ENCODE measurements at places on chromosomes 11 and 22.
A peak's percentile ranks its signal among the peaks of the same experiment; 100 is the strongest.

- DNase-seq = no peak
Measured at GRCh38 chr11:95711162-95711944, 78.2 kb downstream of the FAM76B start.

GRCh38 chr11:64765291-64765850 is 5.6 kb upstream of the PYGM start:
- DNase-seq = no peak

- no peak for DNase-seq
Measured at GRCh38 chr22:29300807-29301601, 5.4 kb upstream of the GAS2L1 start.

DNA sequence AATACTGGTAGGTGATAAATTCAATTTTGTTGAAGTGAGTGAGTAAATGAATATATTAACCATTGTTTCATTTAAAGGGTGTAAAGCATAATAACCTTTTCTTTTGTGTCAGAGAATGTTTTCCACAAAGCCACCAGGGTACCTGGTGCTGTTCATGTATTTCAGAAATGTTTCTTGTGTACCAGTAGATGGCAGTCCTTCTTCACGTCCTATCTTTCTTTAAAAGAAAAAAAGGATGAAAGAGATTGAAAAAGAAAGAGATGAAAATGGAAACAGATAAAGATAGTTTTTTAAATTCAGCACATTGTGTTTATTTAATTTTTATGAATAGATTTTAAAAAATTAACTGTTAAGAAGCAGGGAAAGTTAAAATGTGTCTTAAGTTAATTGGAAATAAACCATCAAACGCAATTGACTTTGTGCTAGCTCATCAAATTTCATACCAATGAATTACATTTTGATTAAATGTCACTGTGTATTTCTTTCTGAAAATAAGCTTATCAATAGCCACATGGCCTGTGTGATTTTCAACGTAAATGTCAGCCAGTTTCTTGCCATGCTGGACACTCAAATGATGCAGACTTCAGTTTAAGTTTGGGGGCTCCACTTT is 65.5 kb upstream of the CHORDC1 start:
- DNase-seq = peak; percentile 16

DNA sequence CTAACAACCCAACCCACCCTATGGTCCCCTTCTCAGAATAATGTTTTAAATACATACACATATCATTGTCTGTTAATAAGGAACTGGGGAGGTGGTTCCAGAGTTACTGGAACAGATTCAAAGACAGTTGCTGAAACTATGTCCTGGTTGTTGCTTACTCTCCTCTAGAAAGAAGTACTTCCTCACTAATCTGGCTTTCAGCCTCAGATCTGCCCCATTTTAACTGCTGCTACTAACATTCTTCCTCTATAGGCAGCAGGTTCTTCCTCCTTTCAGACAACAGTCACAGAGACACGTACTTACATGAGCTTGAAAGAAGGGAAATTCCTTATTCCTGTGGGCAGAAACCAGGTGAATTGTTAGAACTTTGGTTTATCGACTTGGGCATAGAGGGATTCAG is 8.1 kb upstream of the NEU3 start:
- no peak for DNase-seq
